ENCODE measurements at places on chromosomes 2 and 18.
A peak's percentile ranks its signal among the peaks of the same experiment; 100 is the strongest.

DNA sequence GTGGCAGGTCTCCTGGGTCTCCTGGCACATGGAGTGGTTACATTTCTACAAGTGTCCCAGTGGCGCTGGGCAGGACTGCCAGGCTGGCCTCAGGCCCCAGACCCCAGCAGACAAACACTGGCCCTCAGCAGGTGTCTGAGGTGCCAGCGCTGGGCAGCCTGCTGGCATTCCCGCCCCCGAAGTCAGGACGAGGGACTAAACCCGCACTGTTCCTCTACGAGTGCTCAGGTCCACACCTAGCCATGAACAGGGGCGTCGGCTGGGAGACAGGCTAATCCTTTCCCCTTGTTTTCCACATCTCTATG, 12.8 kb downstream of the SNED1 start:
- peak; percentile 4 for DNase-seq

GRCh38 chr18:21486905-21487437, 113.5 kb downstream of the ESCO1 start:
- DNase-seq = no peak

- no peak for DNase-seq
Measured at GRCh38 chr2:185306119-185306518, 432.5 kb upstream of the FSIP2 start.

GRCh38 chr18:9109523-9109922, 7.0 kb downstream of the NDUFV2 start:
- DNase-seq = no peak

Measured in head of caudate nucleus (tissue), 42 donors.